ENCODE measurements at places on chromosomes 6 and 20. TPM values are rescaled to one million over a fixed set of nuclear protein-coding genes. Genes with fewer than 3 reads are reported as not detected.

- no peak for DNase-seq
Observed at GRCh38 chr6:110532431-110532830, 56.0 kb upstream of the SLC22A16 start.

- no peak for DNase-seq
Observed at GRCh38 chr6:144952456-144953240, 667.5 kb downstream of the UTRN start.

DNA sequence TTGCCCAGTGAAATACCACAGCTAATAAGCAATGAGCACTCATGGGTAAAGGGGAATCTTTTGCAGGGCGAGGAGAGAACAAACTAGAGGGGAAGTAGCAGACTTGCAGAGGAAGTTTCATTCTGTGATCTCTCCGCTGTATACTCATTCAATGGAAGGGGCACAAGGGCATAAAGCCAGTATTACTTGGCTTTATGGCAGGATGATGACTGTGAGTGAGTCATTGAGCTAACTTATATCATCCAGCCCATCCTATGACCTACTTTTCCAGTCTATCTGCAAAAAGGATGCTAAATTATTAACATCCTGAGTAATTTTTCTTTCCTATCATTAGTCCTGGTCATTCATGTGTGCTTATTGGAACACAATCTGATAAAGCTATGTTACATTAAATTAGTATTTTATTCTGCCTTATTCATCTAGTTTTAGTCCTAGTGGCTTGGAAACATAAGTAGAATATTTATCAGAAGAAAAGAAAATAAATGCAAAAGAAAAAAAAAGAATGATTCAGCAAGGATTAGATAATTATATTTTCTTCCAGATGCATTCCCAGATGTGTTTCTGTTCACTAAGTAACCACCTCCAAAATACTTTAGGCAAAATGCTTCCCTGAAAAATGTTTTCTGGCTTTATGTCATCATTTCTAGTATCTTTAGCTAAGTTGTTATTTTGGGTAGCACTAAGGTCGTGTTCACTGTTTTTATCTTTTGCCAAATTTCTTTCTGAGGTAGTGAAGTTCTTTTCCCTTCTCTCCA is 471.7 kb downstream of the CDKAL1 start:
- no peak for DNase-seq

GRCh38 chr20:18788021-18788420 is 25.6 kb upstream of the SCP2D1 start:
- DNase-seq: no peak

DNA sequence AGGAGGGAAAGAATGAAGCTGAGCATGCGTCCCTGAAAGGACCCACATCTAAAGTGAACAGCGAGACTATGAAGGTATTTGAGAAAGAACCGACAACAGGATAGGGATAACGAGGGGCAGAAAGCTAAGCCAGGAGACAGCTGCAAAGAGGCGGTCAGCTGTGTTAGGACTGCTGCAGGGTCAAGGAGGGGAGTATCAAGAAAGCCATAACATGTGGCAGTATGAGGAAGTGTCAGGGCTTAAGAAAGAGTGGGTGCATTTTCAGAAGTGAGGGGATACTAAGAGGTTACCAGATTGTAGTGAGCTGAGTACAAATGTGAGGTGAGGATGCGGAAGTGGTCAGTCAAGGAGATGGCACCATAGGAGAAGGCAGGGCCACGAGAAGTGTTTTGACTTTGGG is 21.2 kb downstream of the MYLIP start:
- DNase-seq: no peak

DNA sequence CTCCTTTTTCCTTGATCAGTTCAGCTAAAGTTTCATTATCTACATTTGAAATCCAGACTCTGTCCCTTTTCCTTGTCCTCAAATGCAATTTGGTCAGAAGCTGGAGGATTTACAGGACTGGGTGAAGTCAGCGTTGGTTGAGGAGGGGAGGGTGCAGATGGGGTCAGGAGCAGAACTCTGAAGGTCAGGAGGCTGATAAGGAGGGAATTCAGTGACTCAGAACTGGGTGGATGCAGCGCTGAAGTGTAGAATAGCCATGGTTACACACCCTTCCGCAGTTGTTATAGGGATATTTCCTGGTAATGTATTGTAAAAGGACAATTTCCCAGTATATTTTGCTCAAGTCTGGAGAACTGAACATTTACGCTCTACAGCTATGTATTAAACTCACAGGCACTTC is 133.1 kb upstream of the FOXA2 start:
- no peak for DNase-seq

DNA sequence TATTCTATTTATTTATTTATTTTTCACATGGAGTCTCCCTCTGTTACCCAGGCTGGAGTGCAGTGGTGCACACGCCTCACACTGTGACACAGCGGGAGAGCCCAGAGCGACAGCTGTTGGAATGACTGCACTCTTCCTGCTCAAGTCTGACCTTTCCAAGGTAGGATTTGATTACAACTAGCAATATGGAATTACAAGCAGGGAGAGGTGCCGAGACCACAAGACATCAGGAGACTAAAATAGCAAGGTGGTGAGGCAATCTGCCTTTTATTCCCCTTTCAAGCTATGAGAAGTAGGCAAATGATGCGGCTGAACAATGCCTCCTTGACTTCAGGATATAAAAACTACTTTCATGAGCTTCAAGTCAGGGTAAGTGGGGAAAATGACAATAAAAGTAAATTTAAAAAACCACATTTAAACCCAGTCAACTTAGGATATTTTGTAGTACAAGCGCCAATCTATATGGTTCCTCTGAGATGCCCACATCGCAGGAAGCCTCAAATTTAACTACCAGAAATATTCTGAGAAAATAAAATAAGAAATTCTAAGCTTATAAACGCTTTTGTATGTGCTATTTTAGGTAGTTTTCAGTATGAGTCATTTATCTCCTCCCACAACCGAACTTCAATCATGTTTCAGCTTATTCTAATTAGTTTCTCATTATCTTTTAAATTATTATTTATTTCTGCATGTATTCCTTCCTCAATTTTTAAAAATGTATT is 146.9 kb upstream of the SGK1 start:
- DNase-seq: no peak

DNA sequence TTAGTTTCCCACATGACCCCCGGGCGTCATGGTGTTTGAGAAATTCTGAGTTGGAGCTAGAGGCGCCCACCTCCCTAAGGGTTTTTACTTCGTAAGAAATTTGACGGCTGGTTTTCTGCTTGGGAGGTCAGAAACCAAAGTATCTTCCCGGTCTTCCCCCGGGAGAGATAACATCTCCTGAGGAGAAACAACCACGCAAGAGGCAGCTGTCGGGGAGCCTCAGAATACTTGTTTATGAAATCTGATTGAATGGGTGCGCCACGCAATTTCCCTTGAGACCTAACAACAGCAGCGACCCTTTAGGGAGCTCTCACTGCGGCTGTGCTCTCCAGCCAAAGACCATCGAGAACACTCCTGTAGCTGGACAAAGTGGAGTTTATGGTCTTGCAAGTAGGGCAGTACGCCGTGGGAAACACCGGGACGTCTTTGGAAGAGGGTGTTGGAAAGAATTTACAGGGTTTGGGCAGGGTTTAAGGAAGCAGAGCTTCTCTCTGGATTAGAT is 608 bp upstream of the EIF2S2 start:
- DNase-seq: peak; percentile 13

RWDD1 gene
- 33.7 TPM for total RNA-seq

PNPLA1 gene
- total RNA-seq: not detected
